ENCODE measurements at places on chromosomes 3 and 15.

GRCh38 chr3:119778176-119778575, 3.7 kb upstream of the NR1I2 start:
- DNase-seq, result no peak

- DNase-seq, result no peak
Measured at GRCh38 chr3:192082730-192083660, 622.0 kb downstream of the PYDC2 start.

DNA sequence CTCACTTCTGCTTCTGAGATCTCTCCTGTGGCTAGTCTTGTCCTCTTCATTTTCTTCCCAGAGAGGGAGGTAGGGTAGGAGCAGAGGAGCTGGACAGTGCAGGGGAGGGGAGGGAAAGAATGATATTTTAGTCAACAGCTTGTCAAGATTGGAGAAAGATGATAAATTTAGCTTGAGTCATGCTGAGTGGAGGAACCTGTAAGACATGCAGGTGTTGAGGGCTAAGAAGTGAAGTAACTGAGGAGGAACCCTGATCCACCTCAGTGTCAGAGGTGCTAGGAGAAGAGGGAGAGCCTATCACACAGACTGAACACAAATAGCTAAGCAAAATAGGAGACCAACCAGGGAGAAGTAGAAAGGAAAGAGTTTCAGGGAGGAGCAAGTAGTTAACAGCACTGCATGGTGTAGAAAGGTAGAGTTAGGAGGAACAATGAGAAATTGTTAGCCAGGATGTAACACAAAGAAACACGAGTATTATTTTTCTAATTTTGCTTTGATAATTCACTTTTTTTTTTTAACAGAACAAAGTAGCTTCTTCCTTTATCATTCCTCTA, 108.2 kb upstream of the CHRM5 start:
- DNase-seq, result no peak

DNA sequence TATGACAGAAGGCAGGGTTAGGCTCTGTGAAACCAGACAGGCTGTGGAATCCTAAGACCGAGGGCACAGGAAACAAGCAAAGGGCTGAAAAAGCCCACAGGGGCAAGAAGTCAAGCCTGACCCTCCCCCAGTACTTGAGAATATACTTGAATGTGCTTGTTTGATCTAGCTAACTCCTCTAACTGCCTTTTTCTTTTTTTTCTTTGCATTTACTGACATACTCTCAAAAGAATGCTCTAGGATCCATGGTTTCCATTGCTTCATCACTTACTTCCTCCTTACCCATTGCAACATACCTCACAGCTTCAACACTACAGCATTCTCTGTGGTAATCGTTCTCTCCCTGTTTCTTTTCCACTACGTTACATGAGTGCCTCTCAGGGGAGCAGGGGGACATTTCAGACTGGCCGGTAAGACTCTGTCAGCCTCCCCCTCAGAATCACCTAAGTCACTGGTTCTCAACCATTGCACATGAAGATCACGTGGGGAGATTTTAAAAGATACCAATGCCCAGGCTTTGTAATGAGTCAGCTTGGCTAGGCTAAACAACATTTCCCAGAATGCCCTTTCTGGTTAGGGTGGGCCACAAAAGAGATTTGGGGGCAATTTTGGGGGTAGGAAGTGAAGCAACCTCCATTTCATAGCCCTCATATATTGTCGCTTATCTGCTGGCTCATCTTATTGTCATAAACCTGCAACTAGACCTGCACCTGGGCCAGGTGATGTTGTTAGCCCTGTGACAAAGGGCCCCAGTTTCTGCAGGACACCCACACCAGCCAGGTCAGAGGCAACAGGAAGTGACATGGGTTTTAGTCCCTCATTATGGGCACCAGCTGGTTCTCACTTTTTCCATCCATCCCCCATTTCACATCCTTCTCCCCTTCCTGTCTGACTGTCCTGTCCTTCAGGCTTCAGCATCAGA, 24.6 kb upstream of the RSL24D1 start:
- DNase-seq, result no peak

- no peak for DNase-seq
Measured at GRCh38 chr3:194102436-194102835, 33.5 kb upstream of the HES1 start.

GRCh38 chr3:14482271-14482721, 57.8 kb downstream of the GRIP2 start:
- DNase-seq, result no peak

- DNase-seq, result no peak
Measured at GRCh38 chr3:195247086-195247862, 23.7 kb downstream of the XXYLT1 start.

GRCh38 chr15:100769043-100769974, 110.3 kb upstream of the ALDH1A3 start:
- no peak for DNase-seq

DNA sequence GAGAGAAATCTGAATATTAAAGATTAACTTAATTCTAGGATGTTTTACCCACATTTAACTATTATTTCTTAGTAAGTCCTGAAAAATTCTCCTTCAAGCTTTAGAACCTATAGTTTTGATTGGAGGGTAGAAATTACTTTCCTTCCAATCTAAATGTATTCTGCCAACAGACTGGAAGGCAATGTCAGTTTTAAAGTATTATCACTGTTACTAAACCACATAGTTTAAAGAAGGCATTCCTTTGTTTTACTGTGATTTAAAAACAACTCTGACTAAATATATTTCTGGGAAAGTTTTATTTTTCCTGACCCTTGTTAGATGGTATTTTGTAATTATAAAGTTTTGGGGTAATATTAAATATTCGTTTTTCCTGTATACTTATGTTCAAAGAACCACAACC, 382.5 kb downstream of the TBC1D5 start:
- no peak for DNase-seq

DNA sequence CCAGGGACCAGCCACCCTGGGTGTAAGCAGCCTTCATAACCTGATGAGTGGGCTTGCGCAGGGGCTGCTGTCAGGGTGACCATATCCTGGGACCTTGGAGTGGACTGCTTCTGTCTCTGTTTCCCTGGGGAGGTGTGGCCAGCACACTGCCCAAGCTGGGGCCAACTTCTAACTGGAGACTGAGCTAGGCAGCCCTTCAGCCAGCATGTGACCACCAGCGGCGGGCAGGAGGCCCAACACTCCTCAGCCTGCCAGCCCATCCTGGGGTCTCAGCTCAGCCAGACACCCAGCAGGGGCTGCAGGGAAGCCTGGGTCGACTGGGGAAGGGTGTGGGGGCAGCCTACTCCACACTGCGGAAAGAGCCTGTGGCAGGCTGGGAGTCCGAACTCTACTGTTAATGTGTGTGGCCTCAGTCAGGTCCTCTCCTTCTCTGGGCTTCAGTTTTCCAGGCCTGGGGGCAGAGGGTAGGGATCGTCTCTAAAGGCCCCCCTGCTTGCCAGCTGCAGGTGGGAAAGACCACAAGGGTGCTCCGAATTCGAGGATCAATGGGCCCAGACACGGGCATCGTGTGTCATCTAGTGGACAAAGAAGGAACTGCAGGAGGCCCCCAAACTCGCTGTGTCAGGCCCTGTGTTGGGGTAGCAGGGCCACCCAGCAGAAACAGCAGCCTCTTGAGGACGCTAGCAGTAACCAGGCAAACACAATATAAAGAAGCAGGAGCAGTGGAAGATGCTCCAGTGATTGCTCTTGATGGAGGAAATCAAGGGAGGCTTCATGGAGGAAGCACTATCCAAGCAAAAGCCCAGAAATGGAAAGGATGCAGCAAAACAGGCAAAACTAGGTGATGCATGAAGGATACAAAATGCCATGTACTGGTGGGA, 2.0 kb upstream of the SEMA3G start:
- DNase-seq, result peak; percentile 61

GRCh38 chr3:111767756-111768445, 91.2 kb upstream of the PHLDB2 start:
- no peak for DNase-seq

DNA sequence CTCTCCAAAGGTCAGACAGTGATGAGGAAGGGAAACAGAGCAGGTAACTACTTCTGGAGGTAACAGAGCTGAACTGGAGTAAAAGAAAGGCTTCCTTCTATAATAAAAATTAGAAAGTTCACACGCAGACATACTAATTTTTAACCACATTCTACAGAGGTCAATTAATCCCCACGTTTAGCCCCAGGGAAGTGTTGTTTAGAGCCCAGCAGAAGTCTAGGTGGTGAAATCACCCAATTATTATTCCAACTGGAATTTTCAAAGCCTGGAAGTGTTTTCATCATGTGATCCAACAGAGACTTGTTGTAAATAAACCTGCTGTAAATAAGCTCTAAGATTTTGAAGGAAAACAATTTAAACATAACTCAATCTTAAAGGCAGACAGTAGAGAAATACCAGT, 6.8 kb downstream of the ALDH1A2 start:
- no peak for DNase-seq

DNA sequence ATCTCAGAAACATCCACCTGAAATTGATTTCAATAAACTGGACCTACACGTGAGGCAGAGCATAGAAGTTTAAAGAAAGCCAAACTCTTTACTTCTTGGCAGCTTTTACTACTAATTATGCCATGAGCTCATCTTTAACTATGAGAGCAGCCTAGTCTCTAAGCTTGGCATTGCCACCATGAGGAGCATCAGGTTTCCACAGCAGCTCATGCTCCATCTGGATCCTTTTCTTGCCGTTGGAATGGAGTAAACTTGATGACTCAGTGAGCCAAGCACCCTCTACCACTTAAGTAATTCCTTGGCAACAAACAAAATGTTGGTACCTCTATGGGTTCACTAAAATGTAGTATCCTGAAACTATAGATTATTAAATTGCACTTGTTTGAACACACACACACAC, 583.2 kb downstream of the EPHA3 start:
- DNase-seq, result no peak

GRCh38 chr3:100124201-100124761, 10.0 kb upstream of the FILIP1L start:
- no peak for DNase-seq

DNA sequence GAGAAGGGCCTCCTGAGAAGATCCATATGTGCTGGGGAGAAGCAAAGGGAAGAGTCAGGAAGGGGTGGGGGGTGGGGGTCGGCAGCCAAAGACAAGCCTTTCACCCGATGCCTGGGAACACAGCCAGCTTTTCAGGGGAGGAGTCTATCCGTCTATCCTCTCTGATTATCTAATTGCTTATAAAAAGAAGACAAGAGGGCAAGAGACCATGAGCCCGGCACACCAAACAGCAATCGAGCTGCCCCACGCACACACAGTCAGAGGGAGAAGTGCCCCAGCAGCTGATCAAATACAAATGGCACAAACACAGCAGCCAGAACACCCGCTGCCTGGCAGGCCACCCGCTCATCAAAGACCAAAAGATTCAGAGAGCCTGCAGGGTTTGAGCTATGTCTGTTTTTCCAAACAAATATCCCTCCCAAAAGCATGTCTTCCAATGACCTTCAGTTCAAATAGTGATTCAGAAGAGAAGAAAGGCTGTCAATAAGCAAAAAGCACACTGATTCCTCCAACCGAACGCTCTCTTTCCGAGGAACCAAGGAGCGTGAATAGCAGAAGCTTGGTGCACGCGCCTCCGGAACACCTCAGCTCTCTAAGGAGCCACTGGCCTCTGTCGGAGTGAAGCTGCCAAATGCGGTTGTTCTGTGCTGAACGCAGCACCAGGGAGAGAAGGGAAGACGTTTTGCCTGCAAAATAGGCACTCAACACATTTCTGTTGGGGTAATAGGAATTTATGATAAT, 419.2 kb downstream of the OCA2 start:
- DNase-seq, result no peak

DNA sequence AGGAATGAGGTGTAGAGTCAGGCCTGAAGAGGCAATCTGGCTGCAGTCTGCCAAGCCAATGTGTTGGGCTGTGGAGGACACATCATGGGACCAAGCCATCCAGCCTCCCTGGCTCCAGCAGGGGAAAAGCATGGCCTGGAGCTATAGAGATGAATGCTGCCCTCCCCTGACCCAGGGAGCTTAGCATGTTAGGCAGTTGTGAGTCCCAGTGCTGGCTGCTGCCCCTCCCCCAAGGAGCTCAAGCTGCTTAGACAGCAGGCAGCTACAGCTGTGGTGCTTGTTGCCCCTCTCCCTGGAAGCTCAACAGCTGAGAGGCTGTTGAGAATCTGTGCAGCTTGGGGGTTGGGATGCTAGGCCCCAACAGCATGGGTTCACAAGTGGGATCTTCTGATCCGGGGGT, 85.6 kb upstream of the DNAJC19 start:
- peak; percentile 9 for DNase-seq

- no peak for DNase-seq
Measured at GRCh38 chr3:20051123-20051806, 11.0 kb downstream of the KAT2B start.

GRCh38 chr3:21226086-21226485, 524.9 kb downstream of the ZNF385D start:
- DNase-seq, result no peak

- no peak for DNase-seq
Measured at GRCh38 chr3:77267589-77267988, 227.7 kb downstream of the ROBO2 start.

DNA sequence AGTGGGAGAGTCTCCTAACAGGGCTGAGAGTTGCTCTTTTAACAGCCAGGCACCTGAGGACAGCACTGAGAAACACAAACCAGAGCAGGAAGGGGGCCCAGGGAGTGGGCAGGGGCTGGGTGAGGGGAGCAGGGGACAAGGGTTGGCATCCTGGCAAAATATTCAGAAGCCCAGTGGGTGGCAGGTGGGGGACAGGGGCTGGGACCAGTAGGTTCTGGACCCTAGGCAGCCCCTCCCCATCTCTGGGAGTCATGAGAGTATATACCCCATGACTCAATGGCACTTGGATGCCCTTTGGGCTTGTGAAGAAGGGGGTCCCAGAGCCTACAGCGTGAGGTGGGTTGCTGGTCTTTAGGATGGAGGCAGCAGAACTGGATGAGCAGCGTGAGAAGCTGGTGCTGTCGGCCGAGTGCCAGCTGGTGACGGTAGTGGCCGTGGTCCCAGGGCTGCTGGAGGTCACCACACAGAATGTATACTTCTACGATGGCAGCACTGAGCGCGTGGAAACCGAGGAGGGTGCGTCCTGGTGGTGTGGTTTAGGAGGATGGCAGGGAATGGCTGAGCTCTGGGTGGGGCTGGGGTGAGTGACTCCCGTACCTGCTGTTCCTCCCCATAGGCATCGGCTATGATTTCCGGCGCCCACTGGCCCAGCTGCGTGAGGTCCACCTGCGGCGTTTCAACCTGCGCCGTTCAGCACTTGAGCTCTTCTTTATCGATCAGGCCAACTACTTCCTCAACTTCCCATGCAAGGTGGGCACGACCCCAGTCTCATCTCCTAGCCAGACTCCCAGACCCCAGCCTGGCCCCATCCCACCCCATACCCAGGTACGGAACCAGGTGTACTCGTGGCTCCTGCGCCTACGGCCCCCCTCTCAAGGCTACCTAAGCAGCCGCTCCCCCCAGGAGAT, 24.2 kb downstream of the NBEAL2 start:
- no peak for DNase-seq

GRCh38 chr3:150737874-150738679, 24.9 kb downstream of the SIAH2 start:
- no peak for DNase-seq

DNA sequence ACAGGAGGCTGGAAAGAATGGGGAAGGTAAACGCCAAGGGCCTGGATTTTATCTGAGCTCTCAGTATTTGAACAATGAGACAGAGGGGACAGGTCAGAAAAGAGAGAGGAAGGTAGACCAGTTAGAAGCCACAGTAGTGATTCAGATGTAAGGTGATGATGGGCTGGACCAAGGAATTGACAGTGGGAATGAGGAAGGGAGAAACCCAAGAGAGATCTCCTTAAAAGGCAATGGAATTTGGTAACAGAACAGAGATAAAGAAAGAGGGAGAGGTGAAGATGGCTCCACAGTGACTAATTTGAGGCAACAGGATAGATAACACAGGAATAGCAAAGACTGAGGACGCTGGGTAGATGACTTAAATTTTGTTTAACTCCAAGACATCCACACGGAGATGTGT, 11.4 kb upstream of the HEG1 start:
- peak; percentile 48 for DNase-seq
